Hippocampal formation (tissue), 2 donors: ENCODE measurements at places on chromosomes 1 and 21.

DNA sequence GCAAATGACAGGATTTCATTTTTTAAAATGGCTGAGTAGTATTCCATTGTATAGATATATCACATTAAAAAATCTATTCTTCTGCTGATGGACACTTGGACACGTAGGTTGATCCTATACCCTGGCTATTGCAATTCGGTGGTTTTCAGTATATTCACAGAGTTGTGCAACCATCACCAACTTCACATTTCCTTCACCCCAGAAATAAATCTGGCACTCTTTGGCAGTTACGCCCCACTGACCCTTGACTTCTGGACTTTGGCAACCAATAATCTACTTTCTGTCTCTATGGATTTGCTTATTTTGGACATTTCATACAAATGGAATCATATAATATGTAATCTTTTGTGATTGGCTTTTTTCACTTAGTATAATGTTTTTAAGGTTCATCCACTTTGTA, 35.9 kb downstream of the MAP3K7CL start:
- DNase-seq, result no peak

DNA sequence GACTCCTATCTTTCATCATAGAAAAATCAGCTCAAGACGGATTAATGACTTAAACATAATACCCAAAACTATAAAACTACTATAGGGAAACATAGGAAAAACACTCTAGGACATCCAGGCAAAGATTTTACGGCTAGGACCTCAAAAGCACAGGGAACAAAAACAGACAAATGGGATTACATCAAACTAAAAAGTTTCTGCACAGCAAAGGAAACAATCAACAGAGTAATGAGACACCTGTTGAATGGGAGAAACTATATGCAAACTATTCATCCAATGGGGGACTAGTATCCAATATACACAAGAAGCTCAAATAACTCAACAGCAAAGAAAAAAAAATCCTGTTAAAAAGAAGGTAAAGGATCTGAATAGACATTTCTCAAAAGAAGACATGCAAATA, 18.6 kb downstream of the NSL1 start:
- no peak for DNase-seq

- no peak for DNase-seq
These were observed 15.9 kb downstream of the PSEN2 start for GRCh38 chr1:226886122-226886901.

DNA sequence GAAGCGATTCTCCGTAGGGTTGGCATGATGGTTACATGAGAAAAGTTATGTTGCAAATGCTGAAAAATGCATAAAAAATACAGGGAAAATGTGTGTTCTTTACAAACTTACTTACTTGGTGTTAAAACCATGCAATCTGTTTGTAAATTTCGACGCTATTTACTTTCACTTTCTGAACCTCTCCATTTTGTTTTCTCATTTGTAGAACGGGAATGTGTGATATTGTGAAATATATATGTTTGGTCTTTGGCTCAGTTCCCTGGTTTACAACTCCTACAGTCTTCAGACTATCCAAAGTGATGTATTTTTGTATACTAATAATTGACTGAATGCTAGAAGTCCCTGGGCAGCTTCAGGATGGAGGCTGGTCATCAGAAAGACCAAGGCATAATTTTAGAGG, 982.3 kb downstream of the ADGRL2 start:
- no peak for DNase-seq

GRCh38 chr1:3892748-3893147, 7.3 kb downstream of the C1orf174 start:
- DNase-seq, result no peak

DNA sequence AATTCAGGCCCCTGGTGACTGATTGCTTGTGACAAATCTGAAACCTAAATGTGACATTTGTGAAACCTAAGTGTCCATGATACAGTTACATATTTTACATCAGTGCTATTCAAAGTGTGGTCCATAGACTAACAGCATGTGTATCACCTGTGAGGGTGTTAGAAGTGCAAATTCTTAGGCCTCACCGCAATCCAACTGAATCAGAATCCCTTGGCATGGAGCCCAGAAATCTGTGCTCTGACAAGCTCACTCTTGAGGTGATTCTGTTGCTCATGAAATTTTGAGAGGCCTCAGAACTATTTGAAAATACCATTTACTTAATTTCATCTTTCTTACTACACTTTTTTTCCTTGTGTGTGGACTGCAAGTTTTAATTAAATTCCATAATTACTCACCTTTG, 587.9 kb downstream of the ADGRL2 start:
- no peak for DNase-seq

GRCh38 chr1:33032126-33032869, 4.4 kb downstream of the AK2 start:
- no peak for DNase-seq

DNA sequence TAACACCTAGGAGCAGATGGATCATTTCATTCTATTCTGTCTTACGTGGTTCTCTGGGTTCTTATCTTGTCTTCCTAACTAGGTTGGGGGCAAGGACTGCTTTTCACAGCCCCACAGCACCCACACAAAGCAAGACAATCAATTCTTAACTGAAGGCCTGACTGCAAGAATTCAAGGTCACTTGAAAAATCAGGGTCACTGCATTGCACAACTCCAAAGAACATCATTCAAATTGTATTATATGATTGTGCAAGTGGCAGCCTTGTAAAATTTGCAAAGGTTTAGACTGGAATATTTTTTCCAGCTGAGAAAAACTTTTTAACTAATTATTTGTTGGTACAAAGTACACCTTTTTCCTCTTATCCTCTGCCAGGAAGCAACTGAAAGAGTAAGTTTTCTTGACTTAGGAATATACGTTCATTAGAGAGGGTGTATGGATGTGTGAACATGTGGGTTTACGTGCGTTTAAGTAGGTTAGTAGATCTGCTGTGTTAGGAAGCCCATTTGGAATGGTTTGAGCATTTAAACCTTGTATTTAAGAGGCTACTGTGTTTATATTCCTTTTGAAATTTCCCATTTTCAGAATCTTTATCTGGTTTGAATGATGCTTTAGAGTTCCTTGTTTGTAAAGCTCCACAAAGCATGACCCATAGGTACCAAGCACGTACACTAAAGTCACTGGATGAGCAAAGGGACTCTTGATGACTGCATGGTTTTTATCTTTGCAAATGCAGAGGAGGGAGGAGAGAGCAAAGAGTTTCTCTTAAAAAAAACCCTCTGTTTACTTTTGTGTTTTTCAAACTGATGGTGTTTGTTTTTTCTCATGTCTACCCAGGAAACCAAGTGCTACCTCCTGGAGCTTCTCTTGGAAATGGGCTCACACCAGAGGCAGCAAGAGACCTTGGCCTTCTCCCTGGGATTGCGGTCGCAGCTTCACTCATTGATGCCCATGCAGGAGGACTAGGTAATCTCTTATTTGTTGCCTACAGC, 214.9 kb downstream of the FGGY start:
- no peak for DNase-seq

GRCh38 chr21:33229784-33230544, at the start of gene IFNAR2:
TSS of gene IFNAR2 (plus strand) at chr21:33229938. CDS start at chr21:33241923, 11,985 bp downstream.
- peak; percentile 74 for DNase-seq

GRCh38 chr21:44583089-44583799, 2.8 kb upstream of the KRTAP10-5 start:
- no peak for DNase-seq

GRCh38 chr1:225738763-225739162, 38.9 kb upstream of the SRP9 start:
- no peak for DNase-seq

DNA sequence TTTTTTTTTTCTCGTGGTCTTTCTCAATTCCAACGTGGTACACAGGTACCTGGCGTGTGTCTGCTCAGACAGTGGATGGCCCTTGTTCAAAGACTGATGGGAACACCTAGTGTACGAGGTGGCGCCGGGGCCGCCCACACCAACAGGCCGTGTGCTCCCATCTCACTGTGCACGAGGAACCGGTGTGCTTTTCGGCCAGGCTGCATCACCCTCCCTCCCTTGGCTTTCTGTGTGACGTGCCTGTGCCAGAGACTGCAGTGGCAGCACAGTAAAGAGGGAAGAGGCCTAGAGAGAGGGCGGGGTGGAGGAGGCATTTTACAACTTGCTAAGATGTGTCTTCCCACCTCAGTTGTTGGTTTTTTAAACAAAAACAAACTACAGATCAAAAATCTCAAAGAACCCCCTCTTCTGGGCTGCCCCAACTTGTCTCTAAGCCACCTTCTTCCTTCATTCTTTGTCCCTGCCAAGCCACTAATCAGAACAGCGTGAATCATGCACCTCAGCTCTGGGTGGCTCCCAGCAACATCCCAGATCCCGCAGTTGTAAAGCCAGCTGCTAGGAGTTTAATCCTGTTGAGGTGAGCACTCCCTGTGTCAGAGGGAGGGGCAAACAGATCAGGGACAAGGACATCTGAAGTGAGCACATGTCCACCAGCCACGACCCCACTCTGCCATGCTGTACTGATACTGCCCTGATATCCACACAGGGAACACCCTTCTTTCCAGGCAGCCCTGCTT, 20.7 kb downstream of the IRF2BP2 start:
- no peak for DNase-seq

- DNase-seq, result no peak
These were observed 69.9 kb upstream of the COG2 start for GRCh38 chr1:230572121-230573105.

- no peak for DNase-seq
These were observed 317.0 kb downstream of the HHAT start for GRCh38 chr1:210645582-210646257.

GRCh38 chr1:59079434-59080140, 217.3 kb upstream of the FGGY start:
- no peak for DNase-seq

GRCh38 chr1:30033256-30034104, 689.9 kb downstream of the MATN1 start:
- no peak for DNase-seq

DNA sequence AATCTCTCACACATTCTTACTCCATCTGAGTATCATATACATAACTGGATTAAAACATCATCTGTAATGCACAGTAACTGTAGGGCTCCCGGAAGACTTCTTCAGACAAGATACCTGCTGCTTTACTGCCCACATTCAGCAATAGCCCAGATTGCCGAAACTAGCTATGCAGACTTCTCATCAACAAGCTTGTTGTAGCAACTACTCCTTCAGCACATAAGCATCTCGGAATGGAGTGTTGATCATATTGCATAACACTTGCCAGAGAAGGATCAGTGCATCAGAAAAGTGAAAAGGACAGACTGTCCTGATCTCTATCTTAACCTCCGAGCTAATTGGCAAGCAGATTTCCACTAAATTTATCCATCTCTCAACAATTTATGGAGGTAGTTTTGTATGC, 354.6 kb upstream of the C1orf87 start:
- DNase-seq, result no peak

DNA sequence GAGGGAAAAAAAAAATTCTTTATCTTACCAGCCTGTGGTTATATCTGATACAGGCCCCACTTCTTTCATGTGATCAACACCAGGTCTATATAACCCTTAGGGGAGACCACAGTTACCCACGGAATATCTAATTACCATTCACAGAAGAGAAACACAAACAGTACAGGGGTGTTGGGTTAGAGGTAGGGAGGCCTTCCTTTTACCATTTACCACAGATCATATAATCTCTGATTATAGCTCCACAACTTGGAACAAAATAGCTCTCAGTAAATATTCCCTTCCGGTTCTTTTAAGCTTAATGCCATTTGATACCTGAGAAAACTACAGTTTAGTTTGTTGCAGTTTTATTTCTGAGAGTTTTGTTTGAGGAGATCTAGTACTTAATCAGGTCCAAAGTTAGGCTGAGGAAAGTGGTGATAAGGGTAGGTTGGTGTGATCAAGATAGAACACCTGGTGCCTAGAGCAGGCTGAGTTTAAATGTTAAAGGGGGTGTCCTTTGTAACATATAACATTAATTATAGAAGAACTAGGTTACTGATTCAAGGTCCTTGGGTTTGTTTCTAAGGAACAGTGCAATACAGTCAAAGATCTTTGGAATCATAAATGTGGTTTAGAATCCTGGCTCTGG, 14.1 kb downstream of the EPB41 start:
- no peak for DNase-seq
